ENCODE measurements at places on chromosomes 2 and 18.

DNA sequence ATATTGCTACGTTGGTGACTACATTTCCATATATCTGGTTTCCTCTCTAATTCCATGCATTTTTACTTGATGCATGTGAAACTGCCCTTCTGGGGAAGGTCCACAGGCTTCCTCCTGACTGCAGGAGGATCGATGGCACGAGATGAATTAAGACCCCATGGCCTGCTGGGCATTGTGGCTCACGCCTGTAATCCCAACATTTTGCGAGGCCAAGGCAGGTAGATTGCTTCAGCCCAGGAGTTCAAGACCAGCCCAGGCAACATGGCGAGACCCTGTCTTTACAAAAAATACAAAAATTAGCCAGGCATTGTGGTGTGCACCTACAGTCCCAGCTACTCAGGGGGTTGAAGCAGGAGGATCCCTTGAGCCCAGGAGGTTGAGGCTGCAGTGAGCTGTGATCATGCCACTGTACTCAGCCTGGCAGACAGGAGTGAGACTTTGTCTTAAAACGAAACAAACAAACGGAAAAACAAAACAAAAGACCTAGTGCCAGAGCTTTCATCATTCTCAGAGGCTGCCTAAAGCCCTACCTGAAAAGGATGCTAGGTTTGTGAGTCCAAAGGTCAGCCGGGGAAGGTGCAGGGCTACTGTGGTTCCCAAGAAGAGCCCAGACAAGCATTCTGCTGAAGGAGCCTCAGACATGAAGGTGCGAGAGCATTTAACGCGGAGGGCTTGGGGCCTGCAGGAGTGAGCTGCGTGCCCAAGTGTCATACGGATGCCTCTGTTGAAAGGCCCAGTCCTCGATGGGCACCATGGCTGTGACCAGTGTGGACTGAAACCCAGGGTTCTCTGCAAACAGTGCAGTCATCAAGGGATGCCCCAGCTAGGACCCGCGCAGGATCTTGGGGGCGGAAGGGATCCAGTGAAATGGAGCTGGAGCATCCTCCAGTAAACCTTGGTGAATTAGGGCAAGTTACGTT is 21.6 kb downstream of the GPR55 start:
- no peak for DNase-seq
- no peaks in the 10 kb centered on the region for H3K36me3 ChIP-seq
- H3K27me3 ChIP-seq, result no peaks in the 10 kb centered on the region
- peaks cover 39% of the 10 kb centered on the region for H3K4me1 ChIP-seq

DNA sequence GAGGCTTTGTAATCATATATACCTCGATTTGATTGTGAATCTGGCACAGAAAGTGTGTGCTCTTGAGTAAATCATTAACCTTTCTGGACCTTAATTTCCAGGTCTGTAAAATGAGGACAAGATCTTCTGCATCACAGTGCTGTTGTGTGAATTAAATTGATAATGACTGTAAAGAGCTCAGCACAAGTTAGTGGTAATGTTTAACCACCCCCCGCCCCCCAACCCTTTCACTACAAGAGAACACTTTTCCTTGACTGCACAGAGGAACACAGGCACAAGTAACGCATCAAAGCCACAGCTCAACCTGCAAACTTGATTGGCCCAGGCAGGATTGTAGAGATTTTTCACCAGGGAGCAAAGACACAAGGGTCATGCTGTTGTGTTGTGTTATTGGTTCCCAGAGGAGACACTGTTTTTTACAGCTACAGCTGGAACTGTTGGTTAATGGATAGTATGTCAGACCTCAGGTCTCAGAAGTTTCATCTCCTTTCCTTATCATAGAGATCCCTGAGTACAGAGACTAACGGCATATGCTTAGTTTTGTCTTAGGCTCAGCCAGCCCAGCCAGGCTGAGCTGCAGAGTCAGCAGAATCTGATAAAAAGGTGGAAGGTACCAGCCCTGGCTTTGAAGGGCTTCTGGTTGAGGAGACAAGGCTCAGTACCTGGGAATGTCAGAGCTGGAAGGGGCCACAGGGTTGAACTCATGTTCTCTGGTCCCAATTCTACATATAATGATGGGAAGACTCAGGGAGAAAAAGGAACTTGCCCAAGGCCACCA is 10.6 kb downstream of the SETBP1 start:
- no peaks in the 10 kb centered on the region for H3K36me3 ChIP-seq
- no peak for DNase-seq
- no peaks in the 10 kb centered on the region for H3K27me3 ChIP-seq
- no peak overlapping the region for H3K4me3 ChIP-seq
- H3K27ac ChIP-seq, result no peak overlapping the region

DNA sequence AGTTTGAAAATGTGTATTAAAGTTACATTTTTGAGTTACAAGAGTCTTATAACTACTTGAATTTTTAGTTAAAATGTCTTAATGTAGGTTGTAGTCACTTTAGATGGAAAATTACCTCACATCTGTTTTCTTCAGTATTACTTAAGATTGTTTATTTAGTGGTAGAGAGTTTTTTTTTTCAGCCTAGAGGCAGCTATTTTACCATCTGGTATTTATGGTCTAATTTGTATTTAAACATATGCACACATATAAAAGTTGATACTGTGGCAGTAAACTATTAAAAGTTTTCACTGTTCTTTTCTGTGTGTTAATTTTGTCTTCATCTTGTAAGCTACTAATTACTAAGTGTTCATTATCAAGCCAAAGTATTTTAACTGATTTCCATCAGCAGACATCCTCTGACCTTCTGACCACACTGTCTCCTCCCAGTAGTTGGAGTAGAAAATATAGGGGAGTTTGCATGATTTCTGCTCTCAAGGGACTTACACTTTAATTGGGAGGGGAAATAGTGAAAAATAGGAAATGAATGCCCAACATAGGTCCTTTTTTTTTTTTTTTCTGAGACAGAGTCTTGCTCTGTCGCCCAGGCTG is 4.3 kb downstream of the PMAIP1 start:
- peaks cover 40% of the 10 kb centered on the region for H3K4me1 ChIP-seq
- peaks cover 21% of the 10 kb centered on the region for H3K36me3 ChIP-seq
- H3K27me3 ChIP-seq, result no peaks in the 10 kb centered on the region
- DNase-seq, result no peak

GRCh38 chr2:159243529-159243928 is 43.0 kb downstream of the WDSUB1 start:
- H3K27me3 ChIP-seq, result no peaks in the 10 kb centered on the region
- no peaks in the 10 kb centered on the region for H3K4me1 ChIP-seq
- no peak for DNase-seq
- H3K4me3 ChIP-seq, result no peak overlapping the region

DNA sequence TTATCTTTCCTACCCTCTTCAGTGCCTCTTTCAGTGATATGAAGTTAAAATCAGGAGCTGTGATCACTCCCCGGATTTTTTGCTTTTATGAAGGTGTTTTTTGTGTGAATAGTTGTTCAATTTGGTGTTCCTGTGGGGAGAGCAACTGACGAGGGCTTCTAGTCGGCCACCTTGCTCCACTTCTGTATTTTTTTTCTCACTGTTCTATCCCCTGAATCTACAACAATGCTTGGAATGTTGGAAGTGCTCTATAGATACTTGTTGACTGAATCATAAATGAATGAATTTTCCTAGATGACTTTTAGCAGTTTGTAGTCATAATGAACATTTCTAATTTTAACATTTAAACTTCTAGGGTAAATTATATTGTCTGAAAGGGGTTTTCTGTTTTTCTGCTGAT is 247.3 kb downstream of the ZNF385B start:
- no peaks in the 10 kb centered on the region for H3K27me3 ChIP-seq
- H3K36me3 ChIP-seq, result no peaks in the 10 kb centered on the region
- no peak overlapping the region for H3K27ac ChIP-seq
- no peak for DNase-seq

- H3K4me3 ChIP-seq, result no peak overlapping the region
- H3K27ac ChIP-seq, result no peak overlapping the region
- no peaks in the 10 kb centered on the region for H3K27me3 ChIP-seq
- H3K36me3 ChIP-seq, result peaks cover 10% of the 10 kb centered on the region
- DNase-seq, result no peak
Measured at GRCh38 chr2:119111115-119111975, 47.2 kb downstream of the C1QL2 start.

DNA sequence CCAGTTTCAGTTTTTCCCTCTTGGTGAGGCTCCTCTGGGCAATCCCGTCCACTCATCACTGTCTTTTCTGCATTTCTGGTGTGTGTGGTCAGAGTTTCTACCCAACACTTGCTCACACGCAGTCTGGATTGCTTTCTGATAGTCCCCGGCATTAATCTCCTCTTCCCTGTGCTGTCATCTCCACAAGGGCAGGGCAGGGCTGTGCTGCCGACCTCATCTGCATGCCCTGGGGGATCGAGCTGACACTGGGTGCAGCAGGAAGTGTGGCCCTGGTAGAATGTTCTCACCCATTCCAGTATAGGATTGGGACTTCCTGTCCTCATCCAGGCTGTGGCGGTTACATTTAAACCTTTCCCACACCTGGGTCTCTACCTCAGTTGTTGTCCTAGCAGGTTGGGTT is 80.0 kb upstream of the FAM136A start:
- no peaks in the 10 kb centered on the region for H3K36me3 ChIP-seq
- H3K27me3 ChIP-seq, result no peaks in the 10 kb centered on the region
- H3K4me3 ChIP-seq, result no peak overlapping the region

- 0 out of 2 replicates have a peak, but pooled peaks cover 4% of the 10 kb centered on the region for H3K4me1 ChIP-seq
- DNase-seq, result no peak
- no peak overlapping the region for H3K27ac ChIP-seq
- H3K27me3 ChIP-seq, result no peaks in the 10 kb centered on the region
- no peak overlapping the region for H3K4me3 ChIP-seq
- H3K36me3 ChIP-seq, result no peaks in the 10 kb centered on the region
Measured at GRCh38 chr2:216327447-216327935, 44.8 kb downstream of the MARCHF4 start.

DNA sequence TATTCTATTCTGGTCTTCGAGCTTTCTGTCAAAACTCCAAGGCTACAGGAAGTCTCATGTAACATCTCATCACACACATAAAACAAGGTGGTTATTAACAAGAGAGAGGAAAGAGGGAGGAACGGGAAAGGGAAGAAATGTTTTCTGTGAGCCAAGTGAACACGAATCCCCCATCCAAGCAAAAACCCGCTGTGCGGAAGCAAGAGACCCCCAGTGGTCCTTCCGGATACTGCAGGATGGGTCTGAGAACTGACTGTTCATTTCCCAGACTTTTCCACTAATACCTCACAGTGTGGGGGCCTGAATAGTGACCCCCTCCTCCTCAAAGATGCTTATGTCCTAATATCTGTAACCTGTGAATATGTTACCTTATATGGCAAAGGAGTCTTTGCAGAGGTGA is 19.0 kb upstream of the DIPK1C start:
- no peaks in the 10 kb centered on the region for H3K27me3 ChIP-seq
- no peaks in the 10 kb centered on the region for H3K4me1 ChIP-seq
- no peaks in the 10 kb centered on the region for H3K36me3 ChIP-seq
- no peak overlapping the region for H3K4me3 ChIP-seq

- peaks cover 10% of the 10 kb centered on the region for H3K4me1 ChIP-seq
- no peaks in the 10 kb centered on the region for H3K36me3 ChIP-seq
- peak; percentile 67 for DNase-seq
- peaks cover 45% of the 10 kb centered on the region for H3K27me3 ChIP-seq
- H3K4me3 ChIP-seq, result peak within 1 kb of the TSS; percentile 72
Measured at GRCh38 chr18:79797518-79798345, at the start of gene KCNG2. KCNG2 (plus strand) TSS chr18:79797938; CDS start chr18:79863668, 65,730 bp downstream.

DNA sequence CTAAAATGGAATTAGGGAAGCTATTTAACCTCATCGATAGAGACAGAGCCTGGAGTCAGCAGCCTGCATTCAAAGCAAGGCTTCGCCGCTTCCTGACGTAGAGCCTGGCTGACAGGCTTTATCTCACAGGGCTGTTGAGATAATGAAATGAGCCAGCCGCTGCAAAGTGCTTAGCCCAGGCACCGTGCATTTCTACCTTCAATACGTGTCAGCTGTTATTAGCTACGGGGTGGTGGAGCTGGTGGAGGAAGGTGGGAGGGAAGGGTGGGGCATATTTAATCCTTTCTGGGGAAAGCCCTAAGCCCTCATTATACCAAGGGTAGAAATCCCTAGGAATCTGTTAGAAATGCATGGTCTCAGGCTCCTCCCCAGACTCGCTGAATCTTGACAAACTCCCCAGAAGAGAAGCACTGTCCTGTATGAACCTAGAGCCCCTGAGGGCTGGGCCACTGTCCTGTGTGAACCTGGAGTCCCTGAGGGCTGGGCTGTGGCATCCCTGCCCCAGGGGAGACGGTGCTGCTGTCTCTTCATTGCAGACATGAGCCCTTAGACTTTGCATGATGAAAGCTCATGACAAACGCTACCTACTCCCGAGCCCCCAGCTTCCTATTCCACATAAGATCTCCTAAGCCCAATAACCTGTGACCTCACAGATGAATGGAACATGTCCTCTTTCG is 72.4 kb downstream of the ALPK2 start:
- H3K4me3 ChIP-seq, result no peak overlapping the region
- no peaks in the 10 kb centered on the region for H3K36me3 ChIP-seq
- H3K4me1 ChIP-seq, result no peaks in the 10 kb centered on the region
- no peaks in the 10 kb centered on the region for H3K27me3 ChIP-seq
- no peak for DNase-seq
- H3K27ac ChIP-seq, result no peak overlapping the region

DNA sequence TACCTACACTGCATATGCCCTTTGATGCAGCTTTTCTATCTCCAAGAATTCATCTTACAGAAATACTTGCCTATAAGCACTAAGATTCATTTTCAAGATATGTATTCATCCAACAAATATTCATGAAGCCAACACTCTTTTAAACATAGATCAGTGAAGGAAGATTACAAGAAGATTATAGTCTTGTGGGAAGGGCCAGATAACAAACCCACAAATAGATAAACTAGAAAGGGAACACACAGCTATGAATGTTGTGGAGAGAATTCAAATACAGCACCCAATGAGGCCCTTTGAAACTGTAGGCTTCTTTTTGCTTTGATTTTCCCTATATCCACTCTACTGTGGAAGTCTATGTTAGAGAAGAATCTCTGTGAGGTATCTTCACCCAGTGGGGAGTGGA is 186.7 kb upstream of the RBMS1 start:
- H3K27ac ChIP-seq, result no peak overlapping the region
- H3K4me1 ChIP-seq, result no peaks in the 10 kb centered on the region
- H3K27me3 ChIP-seq, result no peaks in the 10 kb centered on the region
- H3K36me3 ChIP-seq, result no peaks in the 10 kb centered on the region
- no peak for DNase-seq

- no peaks in the 10 kb centered on the region for H3K36me3 ChIP-seq
- peaks cover 40% of the 10 kb centered on the region for H3K4me1 ChIP-seq
- 0 out of 2 replicates have a peak, but pooled peaks cover 9% of the 10 kb centered on the region for H3K27me3 ChIP-seq
- no peak for DNase-seq
Measured at GRCh38 chr2:118813601-118814339, 33.7 kb downstream of the EN1 start.

- no peak for DNase-seq
- H3K36me3 ChIP-seq, result no peaks in the 10 kb centered on the region
- no peaks in the 10 kb centered on the region for H3K27me3 ChIP-seq
- no peak overlapping the region for H3K27ac ChIP-seq
- H3K4me3 ChIP-seq, result no peak overlapping the region
Measured at GRCh38 chr2:121231385-121232000, 53.5 kb downstream of the TFCP2L1 start.

DNA sequence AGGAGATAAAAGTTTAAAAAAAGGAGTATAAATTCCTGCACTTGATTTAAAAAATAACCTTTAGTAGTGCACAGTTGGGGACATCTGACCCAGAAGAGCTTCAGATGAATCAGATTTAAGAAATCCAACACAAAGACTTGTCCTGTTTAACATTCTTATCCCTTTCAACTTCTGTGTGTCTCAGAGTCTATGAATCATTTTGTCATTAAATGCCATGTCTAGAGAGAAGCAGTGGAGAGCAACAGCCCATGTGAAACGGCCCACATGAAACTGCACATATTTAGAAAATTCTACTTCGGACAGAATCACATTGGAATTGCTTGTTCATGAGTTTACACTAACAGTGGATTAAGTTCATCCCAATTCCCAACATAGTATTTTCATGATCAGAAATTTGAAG is 278.6 kb downstream of the SLC8A1 start:
- H3K4me3 ChIP-seq, result no peak overlapping the region
- no peaks in the 10 kb centered on the region for H3K4me1 ChIP-seq
- H3K27ac ChIP-seq, result no peak overlapping the region
- no peaks in the 10 kb centered on the region for H3K36me3 ChIP-seq
- no peaks in the 10 kb centered on the region for H3K27me3 ChIP-seq

Measured in GM23338 (cell line).